ENCODE measurements at places on chromosomes 5 and 9.

GRCh38 chr9:20771729-20772128 lies 87.7 kb downstream of the FOCAD start:
- no peak for DNase-seq

DNA sequence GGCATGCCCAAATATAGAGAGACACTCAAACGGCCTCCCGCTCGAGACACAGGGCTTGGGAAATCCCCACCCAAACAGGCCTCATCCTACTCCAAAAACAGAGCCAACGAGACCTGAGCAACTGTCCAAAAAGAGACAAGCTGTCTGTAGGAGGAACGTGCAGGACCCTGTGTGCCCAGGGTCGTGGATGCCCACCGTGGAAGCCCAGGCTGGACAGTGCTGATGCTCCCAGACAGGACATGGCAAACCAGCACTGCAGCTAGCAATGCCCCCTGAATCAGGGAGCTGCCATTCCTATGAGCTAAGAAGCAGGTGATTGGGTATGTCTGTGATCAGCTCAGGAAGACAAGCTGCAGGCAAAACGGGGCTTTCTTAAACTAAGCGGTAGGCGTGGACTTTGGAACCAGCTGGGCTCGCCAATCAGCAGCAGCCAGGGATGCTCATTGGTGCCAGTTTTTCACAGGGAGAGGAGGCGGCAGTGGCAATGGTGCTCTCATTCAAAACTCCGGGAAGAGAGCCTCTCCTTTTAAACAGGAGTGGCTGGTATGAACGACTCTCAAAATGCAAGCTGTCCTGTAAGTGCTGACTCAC lies 113.1 kb upstream of the IRX2 start:
- no peak for DNase-seq

DNA sequence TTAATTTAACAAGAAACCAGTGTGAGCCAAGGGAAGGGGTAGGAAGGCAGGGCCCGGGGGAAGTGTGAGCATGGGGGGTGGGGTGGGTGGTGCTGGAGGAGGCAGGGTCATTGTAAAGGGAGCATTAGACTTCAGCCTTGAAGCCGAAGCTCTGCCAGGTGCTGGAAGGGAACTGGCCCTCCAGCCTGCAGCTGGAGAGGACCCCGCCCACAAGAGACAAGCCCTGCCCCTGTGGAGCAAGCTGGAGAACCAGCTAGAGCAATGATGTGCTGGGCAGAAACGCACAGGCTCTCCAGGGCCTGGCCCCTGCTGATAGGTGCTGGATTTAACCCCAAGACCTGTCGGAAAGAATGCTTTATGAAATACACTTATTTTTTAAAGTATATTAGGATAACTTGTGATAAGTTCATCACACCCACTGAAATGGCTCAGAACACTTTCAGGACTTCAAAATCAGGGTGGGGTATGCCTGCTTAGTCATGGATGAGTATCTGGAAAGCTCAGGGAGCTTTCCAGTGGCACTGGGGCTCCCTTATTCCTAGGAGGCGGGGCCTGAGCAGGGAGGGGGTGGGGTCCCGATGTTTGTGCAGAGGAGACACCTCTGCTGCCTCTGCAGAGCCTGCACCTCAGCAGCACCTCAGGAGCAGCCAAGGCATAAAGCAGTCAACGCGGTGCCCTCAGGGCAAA lies 27.1 kb downstream of the UBE2QL1 start:
- DNase-seq: no peak

- DNase-seq: no peak
Observed at GRCh38 chr5:133611357-133612248, 738 bp downstream of the FSTL4 start.
